ENCODE measurements at places on chromosomes 6 and 20.

DNA sequence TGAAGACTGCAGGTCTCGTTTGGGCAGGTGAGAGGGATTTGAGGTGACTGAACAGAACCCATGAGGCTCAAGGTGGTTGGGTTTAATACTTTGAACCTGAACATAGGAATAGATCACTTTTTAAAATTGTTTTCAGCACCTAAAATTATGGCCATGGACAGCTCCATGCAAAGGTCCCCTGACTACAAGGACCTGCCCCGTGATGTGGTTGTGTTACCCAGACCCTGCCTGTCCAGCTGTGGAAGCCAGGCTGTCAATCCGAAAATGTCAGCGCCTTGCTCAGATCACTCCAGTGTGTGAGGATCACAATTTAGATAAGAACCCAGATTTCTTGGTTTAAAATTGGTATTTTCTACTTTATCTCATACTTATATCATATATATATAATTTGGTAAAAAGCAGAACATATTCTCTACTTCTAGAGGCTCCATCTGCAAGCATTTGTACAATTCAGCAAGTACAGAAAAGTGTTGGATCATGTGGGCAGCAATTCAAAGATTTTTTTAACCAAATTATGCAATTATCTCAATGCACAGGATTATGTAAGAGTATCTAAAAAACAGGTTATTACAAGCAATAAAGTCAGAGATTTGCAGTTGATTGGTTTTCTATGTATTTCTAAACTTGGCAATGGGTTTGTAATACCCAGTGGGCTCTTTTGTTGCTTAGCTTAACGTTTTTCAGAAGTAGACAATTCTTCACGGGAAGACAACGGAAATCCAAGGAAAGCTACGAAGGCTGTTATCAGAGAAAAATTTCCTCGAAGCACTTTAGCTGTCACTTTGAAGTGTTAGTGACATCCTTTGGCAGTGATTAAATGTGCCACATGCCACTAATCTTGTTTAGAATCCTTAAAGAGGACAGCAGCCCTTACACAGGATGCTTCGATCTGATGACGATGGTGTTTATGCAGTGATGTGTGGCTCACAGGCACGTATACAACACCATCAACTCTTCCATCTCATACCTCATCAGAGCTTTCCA is 24.1 kb upstream of the RPS6KA2 start:
- no peak for DNase-seq

GRCh38 chr6:89045011-89045387 is 35.6 kb upstream of the PNRC1 start:
- peak; percentile 75 for DNase-seq

DNA sequence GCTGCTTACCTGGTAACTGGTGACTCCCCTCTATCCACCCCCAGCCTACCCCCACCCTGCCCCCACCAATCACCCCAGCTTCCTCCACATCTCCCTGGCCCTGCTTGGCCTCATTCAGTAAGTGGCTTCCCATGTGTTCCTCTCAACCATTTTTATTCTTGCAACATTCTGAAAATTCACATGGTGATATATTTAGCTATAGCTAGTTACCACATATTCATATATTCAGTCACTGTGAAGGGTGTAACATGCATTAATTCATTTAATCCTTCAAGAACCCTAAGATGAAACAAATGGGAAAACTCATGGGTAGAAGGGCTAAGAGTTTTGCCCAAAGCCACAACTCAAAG is 95.4 kb upstream of the CEP85L start:
- DNase-seq, result no peak

- DNase-seq, result peak; percentile 61
Measured at GRCh38 chr20:34473262-34473883, 42.8 kb upstream of the DYNLRB1 start.

DNA sequence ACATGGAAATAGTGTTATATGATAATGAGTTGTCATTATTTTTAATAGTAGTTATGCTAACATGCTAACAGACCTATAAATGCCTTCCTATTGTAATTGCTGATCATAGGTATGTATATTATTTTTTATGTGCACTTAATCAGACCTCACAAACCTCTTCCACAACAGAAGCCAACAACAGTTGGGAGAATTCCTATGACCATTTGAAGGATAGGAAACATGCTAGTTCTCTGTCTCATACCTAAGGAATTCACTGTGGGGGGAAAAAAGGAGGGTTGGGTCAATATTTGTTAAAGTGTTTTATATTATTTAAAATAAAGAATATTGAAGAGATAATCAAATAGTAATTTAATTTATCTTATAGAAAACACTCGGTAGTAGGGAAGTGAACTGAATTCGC is 990.9 kb downstream of the EPHA7 start:
- no peak for DNase-seq

DNA sequence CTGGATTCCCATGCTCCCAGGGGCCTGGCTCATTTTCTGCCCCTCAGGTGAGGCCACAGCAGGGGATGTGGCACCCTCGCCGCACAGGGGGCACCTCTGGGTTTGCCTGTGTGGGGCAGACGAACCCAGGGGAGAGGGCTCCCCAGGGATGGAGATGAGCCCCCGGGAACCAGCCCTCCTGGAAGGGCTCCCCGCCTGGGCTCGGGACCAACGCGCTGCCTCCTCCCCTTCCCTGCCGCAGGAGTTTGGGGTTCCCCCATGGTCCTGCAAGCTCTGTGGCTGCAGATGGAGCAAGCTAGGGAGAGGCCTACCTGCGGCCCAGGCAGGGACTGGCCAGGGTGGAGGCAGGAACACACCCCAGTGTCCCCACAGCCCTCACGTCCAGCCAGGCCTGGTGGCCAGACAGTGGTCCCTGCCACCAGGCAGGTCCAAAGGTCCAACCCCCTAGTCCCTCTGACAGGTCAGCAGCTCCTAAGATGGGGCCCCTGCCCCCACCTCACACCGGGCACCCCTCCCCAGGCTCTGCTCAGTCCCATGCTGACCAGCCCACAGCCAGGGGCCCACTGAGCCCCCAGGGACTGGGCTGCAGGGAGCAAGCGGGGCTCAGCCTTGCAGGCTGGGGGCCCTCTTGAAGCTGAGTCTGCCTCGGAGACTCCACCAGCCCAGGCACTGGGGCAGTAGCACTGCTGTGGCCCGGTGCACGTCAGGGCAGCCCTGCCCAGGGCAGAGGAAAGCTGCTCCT is 13.7 kb downstream of the LAMA5 start:
- no peak for DNase-seq

- DNase-seq, result no peak
Measured at GRCh38 chr20:63176427-63177133, 39.4 kb downstream of the YTHDF1 start.

Data from OCI-M1 (cell line).